Bone marrow (tissue), 2 donors: ENCODE measurements at places on chromosomes 4 and X.

DNA sequence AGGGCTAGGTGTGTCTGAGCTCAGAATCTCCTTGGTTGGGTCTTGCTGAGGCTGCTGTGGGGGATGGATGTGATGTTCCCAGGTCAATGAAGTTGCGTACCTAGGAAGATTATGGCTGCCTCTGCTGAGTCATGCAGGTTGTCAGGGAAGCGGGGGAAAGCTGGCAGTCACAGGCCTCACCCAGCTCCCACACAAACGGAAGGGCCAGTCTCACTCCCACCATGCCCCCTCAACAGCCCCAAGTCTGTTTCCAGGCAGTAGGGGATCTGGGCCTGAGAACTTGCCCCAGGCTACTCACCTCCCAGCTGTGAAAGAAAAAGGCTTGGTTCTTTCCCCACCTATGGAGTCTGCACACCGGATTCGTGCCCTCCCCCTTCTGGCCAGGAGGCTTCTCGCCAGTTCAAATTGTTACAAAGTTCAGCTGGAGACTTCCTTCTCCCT, 72.9 kb downstream of the WDR44 start:
- DNase-seq: no peak

DNA sequence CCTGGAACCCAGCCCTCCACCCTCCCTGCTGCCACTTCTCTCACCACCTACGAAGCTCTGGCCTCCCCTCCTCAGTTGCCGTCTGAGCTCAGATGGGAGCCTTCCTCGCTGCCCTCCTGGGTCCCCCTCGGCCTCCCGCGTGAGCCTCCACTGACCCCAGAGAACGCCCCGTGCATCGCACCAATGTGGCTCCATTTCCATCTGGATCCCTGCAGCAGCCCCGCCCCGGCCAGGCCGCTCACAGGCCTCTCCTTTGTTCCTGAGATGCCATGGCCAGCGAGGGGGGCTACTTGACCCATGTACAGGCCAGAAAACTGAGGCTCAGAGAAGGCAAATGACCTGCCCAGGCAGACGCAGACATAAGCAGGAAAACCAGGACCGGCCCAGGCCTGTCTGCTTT, 242.4 kb upstream of the PSAPL1 start:
- no peak for DNase-seq

- DNase-seq: no peak
These were observed 25.3 kb upstream of the ZMAT1 start for GRCh38 chrX:101957174-101957573.

GRCh38 chr4:78347527-78347926, 204.0 kb upstream of the ANXA3 start:
- DNase-seq: no peak

DNA sequence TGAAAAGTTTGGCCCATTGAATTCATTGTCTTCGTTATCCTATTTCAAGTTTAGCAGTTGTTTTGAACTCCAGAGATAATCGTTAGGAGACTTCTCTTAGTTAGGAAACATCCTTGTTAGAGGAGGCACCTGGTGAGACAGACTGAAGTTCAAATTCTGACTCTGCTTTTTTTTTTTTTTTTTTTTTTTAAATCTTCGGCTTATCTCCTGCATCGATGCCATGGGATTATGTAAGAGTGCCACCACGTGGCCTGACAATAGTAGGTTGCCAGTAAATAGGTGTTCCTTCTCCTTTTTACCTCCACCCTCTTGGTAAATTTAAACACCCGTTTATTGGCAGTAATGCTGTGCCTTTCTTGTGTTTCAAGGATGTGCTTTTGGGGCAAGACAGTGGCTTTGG, 149.3 kb downstream of the SOWAHB start:
- DNase-seq: no peak

GRCh38 chr4:168138143-168138542, 45.8 kb downstream of the ANXA10 start:
- no peak for DNase-seq

- no peak for DNase-seq
These were observed 148.1 kb downstream of the PPARGC1A start for GRCh38 chr4:23741681-23742191.

GRCh38 chrX:13506574-13506973, 62.8 kb upstream of the EGFL6 start:
- no peak for DNase-seq

GRCh38 chr4:138410266-138410665, 168.1 kb upstream of the SLC7A11 start:
- DNase-seq: no peak

GRCh38 chrX:16578218-16578617, 71.7 kb upstream of the S100G start:
- no peak for DNase-seq

DNA sequence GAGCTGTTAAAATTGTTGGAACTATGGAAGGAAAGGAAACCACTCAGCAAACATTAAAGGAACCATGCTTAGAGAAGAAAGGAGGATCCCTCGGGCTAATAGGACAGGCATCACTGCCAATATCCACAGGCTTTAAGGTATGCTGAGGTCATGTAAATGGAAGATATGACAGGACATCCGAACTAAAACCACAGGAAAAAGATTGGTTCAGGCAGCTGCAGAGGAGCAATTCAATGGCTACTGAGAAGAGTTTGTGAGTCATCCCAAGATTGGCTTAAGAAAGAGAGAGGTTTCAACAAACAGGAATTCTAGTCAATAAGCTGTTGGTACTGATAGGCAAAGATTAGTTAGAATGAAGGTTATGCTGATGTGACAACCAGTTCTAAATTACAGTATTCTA, 106.4 kb upstream of the FAM241A start:
- no peak for DNase-seq

- no peak for DNase-seq
These were observed 1.8 kb downstream of the SPIN4 start for GRCh38 chrX:63349307-63349706.

- no peak for DNase-seq
These were observed 185.1 kb upstream of the DIPK2B start for GRCh38 chrX:45385757-45386156.

- no peak for DNase-seq
These were observed 9.6 kb upstream of the MAP7D3 start for GRCh38 chrX:136260776-136261175.

GRCh38 chr4:47478804-47479203, 6.3 kb upstream of the ATP10D start:
- DNase-seq: no peak

DNA sequence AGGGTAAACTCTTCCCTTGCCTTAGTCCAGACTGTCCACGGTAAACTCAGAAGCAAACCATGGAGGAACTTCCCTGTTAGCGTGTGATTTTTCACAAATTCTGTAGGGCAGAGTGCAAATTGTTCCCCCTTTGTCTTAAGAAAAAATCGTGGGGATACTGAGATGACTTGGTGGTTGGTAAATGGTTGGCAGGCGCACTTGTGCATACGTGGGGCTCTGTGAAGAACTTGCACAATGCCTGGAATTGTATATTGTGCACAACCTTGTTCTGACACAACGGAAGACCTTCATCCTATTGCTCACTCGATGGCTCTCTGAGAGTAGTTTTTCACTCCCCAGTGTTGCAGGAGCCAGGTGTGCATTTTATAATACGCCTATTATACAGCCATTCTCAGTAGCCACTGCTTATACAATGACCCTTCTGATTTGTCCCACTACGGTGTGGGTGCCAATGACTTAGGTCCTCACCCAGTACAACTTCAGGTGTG, 150.0 kb downstream of the SPRY1 start:
- DNase-seq: no peak

GRCh38 chr4:173490817-173491528, 39.1 kb downstream of the HAND2 start:
- DNase-seq: no peak

- DNase-seq: no peak
These were observed 8.3 kb downstream of the PPM1K start for GRCh38 chr4:88275949-88276515.

DNA sequence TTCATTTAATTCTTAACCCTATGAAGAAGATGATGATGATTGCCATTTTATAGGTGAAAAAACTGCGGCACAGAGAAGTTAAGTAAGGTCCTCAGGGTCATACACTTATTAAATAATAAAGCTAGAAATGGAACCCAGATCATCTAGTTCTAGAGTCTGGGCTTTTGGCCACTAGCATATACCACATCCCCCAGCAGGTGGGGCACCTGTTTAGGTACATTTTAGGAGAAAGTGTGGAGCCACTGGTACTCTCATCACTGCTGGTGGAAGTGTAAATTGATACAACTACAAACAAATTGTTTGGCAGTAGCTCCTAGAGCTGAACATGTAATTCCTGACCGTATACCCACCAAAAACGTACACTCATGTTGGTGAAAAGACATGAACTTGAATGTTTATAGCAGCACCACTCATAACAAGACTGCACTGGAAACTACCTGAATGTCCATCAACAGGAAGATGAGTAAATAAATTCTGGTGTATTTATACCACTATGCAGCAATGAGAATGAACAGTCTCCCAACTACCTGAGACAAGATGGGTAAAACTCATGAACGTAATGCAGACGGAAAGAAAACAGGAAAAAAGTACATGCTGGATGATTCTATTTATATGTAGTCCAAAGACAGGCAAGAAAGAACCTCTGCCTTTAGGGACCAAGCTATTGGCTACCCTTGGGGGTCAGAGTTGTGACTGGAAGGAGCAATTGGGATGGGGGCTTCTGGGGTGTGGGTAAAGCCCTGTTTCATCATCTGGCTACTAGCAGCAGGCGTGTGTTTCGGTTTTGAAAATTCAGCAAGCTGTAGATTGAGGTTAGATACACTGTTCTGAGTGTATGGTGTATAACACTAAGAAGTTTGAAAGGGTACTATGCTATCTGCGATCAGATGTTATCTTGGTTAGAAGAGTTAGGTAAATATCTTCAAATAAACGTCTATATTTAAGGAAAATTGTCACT, 72.3 kb upstream of the ADGRG2 start:
- DNase-seq: no peak

DNA sequence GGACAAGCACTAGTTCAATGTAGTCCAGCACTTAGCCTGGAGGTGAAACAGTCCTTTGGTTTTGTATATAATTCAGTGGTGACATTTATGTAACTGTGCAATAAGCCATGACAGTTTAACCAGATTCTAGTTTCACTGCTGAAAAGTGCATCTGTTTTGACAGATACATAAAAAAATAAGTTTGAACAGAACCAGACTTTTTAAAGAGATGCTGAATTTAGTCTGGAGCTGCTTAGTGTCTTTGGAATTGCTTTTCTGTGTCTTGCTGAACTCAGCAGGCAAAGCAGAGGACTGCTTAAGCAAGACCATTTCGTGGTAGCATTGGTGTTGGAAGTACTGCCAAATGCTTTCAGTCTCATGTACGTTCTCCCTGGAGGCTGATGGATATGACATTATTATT, 393.5 kb downstream of the MAPK10 start:
- DNase-seq: no peak

- DNase-seq: no peak
These were observed 53.1 kb downstream of the ABLIM2 start for GRCh38 chr4:8105306-8106100.

- peak; percentile 30 for DNase-seq
These were observed 3.9 kb downstream of the MAML3 start for GRCh38 chr4:140149846-140150635.

GRCh38 chrX:40267334-40268187, 169.8 kb upstream of the BCOR start:
- no peak for DNase-seq

- no peak for DNase-seq
These were observed 1076.4 kb upstream of the PABPC4L start for GRCh38 chr4:135277980-135278315.

DNA sequence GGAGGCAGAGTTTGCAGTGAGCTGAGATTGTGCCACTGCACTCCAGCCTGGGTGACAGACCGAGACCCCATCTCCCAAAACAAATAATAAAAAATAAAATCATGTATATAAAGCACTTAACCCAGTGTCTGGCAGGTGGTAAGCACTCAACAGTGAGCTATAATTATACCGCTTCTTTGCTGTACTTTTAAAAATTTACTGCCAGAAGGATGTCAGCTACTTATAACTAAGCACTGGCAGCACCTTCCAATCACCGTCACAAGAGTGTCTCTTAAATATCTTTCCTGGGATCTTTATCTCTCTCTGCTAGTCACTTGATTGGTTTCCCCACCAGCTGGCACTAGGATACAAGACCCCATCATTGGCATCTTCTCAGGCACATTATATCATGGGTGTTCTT, 53.9 kb upstream of the DAPP1 start:
- no peak for DNase-seq

DNA sequence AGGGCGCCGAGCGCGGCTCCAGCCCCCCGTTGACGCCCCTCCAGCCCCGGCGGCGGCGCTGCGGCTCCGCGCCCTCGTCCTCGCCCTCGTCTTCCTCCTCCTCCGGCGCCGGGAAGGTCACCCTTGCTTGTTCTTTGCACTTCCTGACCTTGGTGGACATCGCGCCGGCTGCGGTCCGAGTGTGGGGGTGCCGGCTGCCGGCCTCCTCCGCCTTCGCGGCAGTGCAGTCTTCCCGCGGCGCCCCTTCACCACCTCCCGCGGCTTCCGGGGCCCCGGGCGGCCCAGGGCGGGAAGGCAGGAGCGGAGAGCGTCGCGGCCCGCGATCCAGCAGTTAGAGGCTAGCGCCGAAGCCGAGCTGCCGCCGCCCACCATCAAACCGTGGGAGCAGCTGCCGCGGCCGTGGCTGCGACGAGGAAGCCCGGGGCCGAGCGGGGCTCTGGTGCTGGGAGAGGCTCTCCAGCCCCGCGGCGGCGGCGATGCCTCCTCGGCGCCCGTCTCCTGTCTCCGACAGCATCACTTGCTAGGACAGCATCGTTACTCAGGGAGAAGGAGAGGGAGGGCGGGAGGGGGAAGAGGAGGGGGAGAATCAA, at the start of gene TRPC3:
TSS of gene TRPC3 (minus strand) at position 540 of the 590 bp plus-strand sequence. CDS start at position 160, 380 bp downstream.
- no peak for DNase-seq

- DNase-seq: no peak
These were observed 5.5 kb downstream of the TMEM131L start for GRCh38 chr4:153471698-153472093.

DNA sequence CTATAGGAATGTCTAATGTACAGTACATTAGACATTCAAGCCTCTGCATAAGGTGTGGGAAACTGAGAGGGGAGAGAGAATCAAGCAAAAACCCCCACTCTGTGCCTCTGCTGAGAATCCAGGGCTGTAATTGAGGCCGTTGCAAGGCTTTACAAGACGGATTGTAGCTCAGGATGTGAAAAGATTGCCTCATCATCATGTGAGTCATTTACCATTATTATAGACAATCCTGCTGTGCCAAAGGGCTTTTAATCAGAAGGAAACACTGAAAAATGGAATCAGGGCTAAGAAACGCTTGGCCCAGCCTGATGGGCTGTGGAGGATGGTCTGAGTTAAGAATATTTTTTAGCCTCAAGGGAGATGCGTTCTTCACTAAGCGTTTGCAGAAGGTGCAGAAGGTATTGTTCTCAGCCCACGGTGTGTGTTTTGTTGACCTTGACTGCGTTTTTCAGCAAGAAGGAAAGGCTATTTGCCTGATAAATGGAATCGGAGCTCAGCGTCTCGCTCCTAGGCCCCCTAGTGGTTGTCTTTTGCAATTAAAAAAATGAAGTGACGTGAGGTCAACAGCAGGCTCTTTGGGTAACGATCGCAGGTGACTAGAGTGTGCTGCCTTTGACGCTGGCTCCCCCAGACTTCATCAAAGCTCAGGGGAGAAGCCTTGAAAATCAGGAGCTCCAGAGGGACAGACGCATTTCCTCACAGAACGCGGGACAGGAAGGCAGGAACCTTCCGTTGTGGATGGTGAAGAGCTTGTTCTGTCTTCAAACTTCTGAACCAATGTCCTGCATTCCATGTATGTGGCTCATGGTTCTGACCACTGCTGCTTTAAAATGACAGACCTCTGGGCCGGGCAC, 18.1 kb upstream of the CHRNA9 start:
- no peak for DNase-seq

- DNase-seq: no peak
These were observed 67.4 kb upstream of the HELT start for GRCh38 chr4:184950926-184951325.
